ENCODE measurements at places on chromosomes 16 and 17.
A peak's percentile ranks its signal among the peaks of the same experiment; 100 is the strongest.

DNA sequence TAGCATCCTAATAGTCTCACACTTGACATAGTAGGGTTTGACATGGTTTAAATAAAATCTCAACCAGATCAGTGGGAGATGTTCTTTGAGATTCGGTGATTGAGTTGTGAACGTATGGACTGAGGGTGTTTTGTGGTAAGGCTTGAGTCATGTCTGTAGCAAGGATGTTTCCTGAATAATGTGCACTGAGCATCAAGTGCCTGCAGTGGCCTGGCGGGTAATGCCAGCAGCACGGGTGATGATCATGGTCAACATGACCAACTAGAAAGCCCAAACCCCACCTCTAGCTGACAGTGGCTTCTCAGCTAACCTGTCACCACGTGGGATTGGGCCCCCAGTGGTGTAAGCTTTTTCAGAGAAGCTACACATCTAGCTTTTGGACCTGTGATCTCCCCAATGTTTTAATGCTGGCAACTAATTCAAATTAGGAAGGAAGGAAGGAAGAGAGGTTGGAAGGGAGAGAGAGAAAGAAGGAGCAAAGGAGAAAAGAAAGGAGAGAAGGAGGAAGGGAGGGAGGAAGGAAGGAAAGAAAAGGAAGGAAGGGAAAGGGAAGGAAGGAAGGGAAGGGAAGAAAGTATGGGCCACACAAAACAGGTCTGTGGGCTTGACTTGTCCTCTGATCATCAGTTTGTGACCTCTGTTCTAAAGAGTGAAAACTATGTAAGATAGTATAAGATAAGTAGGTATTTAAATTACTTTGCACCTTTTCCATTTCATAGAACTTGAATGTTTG lies 55.4 kb downstream of the WWOX start:
- no peak for DNase-seq

DNA sequence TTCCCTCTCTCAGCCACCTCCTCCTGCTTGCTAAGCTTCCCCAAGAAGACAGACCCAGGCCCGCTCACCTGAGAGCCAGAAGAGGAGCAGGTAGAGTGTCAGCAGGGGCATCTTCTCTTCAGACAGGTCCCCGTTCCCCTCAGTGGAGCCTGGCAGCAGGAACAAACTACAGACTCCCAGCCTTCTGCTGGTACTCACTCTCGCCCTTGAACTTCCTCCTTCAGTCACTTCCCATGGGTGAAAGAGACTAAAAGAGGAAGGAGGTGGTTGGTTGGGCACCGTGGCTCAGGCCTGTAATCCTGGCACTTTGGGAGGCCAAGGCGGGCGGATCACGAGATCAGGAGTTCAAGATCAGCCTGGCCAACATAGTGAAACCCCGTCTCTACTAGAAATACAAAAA lies at the start of gene CD300LF:
TSS of gene CD300LF (minus strand) at position 168 of the 400 bp plus-strand sequence. CDS start at position 111, 57 bp downstream.
- no peak for DNase-seq

- DNase-seq = no peak
Observed at GRCh38 chr17:10170233-10170632, 28.2 kb downstream of the GAS7 start.

- DNase-seq = no peak
Observed at GRCh38 chr17:49964303-49964768, 4.7 kb upstream of the DLX4 start.

- DNase-seq = no peak
Observed at GRCh38 chr17:1796800-1797199, 32.9 kb downstream of the SMYD4 start.

DNA sequence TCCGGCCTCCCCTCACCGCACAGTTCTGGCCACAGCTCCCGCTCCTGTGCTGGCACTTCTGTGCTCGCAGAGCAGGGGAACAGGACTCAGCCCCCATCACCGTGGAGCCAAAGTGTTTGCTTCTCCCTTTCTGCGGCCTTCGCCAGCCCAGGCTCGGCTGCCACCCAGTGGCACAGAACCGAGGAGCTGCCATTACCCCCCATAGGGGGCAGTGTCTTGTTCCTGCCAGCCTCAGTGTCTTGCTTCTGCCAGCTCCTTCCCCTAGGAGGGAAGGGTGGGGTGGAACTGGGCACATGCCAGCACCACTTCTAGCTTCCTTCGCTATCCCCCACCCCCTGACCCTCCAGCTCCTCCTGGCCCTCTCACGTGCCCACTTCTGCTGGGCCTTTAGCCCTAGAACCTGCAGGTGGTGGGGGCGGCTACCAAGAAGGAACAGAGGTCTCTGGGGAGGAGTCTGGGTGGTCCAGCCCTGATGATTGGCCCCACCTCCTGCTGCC lies 645 bp upstream of the ELMO3 start:
- DNase-seq = no peak

DNA sequence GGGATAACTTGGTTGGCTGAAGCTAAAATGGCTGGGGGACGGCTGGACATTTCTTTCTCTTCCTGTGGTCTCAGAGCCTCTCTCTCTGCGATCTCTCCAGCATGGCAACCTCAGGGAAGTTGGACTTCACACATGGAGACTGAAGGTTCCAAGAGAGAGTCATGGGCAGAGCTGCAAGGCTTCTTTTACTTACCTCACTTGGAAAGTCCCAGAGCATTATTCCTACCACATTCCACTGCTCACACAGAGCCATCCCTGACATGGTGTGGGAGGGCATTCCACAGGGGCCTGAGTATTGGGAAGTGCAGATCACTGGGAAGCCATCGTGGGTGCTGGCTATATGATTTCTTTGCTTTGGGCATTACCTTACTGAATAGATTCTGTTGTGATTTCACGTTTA lies 9.8 kb upstream of the SLC6A2 start:
- no peak for DNase-seq

DNA sequence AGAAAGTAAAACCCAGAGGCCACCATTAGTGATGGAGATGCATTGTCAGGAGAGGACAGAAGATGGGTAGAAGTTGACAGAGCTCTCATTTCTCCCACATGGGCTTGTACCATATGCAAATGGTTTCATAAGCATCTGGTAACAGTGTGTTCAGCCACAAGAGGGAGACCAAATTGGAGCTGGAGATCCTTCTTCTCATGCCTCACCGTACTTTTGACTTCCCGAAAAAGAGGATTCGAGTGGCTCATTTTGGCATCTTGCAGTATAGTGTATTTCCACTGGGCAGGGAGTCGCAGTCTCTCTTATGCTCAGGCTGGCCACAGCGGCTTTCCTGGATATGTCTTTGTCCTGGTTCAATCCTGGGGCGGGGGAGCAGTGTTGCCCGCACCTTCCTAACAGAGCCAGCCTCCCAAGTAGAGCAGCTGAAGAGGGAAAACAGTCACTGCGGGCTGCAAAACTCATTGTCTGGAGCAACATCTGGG lies 23.8 kb downstream of the TBC1D3B start:
- no peak for DNase-seq

GRCh38 chr17:82283208-82283749 lies 9.8 kb upstream of the CSNK1D start:
- peak; percentile 39 for DNase-seq

- DNase-seq = peak; percentile 11
Observed at GRCh38 chr16:4917117-4917516, 19.8 kb downstream of the PPL start.

GRCh38 chr16:88017587-88018101 lies 66.4 kb downstream of the BANP start:
- no peak for DNase-seq

GRCh38 chr17:50925296-50925891 lies 59.2 kb upstream of the TOB1 start:
- DNase-seq = no peak

DNA sequence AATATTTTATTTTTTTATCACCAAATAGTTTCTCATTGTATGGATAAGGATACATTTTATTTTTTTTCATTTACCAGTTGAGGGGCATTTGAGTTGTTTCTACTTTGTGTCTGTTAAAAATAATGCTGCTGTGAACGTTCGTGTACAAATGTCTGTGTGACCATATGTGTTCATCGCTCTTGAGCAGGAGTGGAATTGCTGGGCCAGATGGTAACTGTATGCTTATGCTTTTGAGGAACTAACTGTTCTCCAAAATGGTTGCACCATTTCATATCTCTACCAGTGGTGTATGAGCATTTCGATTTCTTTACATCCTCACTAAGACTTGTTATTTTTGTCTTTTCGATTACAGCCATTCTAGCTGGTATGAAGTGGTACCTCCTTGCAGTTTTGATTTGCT lies 212.5 kb upstream of the N4BP1 start:
- DNase-seq = no peak

GRCh38 chr17:48441231-48441711 lies 11.3 kb upstream of the SKAP1 start:
- DNase-seq = no peak

DNA sequence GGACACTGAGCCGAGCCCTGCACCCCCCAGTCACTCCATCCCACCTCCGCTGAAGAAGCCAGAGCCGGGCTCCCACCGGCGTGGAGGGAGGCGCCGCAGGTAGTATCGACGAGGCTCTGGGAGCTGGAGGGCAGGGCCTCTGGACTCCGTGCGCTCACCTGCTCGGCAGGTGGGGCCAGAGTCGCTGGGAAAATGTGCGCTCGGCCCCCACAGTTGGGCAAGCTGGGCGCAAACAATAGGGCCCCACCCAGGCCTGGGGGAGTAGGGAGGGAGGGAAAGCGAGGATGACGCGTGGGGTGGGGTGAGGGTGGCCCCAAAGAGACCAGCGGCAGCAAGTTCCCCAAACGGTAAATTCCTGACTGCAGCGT lies 668 bp downstream of the JUP start:
- DNase-seq = no peak

DNA sequence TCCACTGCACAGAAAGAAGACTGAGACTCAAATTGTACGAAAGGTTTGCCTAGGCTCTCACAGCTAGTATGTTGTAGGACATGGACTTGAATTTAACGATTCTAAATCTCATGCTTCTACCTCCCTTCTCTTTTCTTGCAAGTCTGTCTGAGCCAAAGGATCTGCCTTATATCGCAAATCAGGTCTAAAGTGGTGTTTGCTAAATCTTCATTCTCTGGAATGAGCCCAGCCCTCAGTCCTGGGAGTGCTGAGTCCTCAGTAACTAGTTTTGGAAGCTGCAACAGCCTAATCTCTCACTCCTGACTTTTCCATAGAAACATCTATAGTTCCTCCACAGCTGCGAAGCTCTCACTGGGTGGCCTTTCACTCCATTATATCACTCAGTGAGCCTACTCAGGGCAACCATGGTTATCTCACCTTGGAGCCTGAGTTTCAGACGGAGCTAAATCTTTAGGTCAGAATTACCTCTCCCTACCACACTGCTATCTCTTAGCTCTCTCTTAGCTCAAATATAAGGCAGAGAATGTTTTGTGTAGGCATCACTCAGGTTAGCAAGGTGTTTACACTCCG lies 575.5 kb upstream of the C16orf82 start:
- DNase-seq = no peak

GRCh38 chr16:30535777-30536190 lies 1.1 kb upstream of the ZNF747 start:
- no peak for DNase-seq

- no peak for DNase-seq
Observed at GRCh38 chr17:40547079-40547784, 18.0 kb downstream of the CCR7 start.

GRCh38 chr17:2925011-2925410 lies 128.8 kb downstream of the RAP1GAP2 start:
- DNase-seq = peak; percentile 42

GRCh38 chr17:67107811-67108775 lies 63.7 kb downstream of the CACNG1 start:
- peak; percentile 27 for DNase-seq

DNA sequence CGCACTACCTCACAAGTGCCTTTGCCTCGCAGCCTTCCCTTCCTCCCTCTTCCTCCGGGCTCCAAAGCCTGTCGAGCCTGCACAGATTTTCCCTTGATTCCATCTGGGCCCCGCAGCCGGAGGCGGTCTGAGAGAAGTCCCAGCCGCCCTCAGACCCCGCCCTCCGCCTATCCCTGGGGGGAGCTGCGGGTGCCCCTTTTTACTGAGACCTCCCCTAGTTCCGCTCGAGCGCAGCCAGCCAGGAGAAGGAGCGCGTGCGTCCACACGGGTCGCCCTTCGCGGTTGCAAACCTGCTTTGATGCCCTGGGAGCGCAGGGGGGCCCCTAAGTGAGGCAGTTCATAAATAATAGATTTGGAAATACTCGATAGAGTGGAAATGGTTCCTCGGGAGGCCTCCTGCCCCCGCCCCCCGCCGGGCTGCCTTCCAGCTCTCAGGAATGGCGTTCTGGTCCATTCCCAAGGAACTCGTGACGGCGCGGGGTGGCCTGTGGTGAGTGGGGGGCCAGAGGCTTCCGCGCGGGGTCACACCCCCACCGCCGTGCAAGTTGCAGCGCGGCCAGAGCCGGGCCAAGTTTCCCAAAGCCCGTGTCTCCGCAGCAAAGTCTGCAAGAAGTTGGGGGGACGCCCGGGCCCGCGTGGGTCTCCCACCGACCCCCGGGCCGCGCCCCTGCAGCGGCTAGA lies 610 bp downstream of the C16orf74 start:
- no peak for DNase-seq

DNA sequence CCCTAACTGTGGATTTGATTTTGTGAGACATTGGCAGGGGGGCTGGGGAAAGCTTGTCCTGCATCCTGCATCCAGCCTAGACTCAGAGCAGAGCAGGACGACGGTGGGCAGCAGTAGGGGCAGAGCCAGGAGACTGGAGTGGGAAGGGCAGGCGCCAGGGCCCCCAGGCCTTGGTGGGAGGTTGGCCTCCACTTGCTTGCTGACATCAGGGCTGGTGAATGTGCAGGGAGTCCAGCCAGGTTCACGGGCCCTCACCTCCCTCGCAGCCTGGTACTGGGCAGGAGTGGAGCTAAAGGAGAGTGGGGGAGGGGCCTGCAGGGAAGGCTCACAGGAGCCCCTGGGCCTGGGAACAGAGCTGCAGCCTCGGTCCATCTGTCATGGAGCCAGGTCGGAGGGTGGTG lies 2.2 kb upstream of the SMTNL2 start:
- DNase-seq = no peak

DNA sequence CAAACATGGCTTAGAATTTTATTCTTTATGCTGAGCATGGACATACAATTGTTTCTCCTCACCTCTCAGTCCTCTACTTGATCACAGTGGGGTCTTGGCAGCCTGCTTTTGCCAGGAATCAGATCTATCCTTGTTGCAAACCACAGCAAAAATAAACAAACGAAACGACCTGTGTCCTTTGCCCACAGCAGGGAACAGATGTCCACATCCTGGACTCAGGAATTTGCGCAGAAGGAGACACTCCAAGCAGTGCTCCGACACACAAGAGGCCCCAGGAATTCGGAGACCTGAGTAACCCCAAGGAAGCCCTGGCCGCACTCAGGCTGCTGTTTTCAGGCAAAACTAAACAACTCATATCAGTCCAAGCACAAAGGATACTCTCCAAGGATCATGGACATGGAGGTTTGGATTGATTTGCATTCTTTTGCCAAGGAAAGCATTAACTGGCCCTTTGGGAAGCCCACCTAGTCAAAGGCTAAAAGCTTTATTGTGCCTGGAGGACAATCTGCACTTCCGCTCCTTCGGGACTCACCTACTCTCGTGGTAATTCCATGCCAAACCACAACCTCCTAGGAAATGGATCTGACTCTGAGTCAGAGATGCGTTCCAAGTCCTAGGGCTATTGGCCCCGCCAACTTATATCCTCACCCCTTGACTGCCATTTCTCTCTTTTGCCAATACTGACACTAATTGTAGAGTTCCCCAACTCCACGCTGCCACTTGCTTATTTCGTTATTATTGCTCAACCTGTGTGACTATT lies 271.1 kb upstream of the CDH11 start:
- no peak for DNase-seq

GRCh38 chr17:2111691-2112090 lies 56.8 kb downstream of the HIC1 start:
- DNase-seq = no peak

All from BJ (cell line).